ENCODE measurements at places on chromosomes 7 and 10.

DNA sequence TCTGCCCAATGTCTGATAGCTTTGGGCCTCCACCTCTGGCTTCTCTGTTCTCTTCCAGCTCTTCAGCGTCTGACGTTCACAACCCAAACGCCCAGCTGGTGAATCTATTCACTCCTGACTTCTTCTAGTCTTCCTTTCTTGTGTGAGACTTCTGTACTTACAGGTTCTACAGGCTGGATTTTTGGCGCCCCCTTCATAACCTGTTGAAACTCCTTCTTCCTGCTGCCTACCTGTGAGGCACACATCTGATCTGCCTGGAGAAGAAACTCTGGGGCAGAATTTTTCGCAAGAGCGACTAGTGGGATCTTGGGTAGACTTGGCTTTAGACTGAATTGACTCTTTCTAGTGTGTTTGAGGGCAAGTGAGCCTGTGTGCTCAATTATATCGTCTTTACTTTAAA, 249.3 kb downstream of the REEP3 start:
- DNase-seq, result no peak

DNA sequence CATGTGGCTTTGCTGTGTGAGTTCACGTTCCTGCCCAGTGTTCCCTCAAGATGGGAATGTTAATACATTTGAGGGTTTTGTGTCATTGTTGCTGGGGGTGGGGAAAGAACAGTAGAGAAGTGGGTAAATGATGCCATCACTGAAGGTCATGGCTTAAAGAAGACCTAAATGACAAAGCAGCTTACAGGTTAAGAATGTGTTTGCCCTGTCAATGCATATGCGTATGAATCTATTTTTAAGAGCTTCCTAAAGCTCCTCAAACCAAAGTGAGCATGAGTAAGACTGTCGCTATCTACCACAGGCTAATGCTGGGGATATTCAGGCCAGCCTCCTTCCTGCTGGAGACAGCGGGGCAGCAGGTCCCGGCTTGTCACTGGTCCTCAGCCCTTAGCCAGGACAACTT, 162.9 kb downstream of the CREB5 start:
- no peak for DNase-seq

GRCh38 chr7:1550846-1551155, 5.2 kb downstream of the TMEM184A start:
- DNase-seq, result no peak

- DNase-seq, result no peak
Observed at GRCh38 chr10:49622426-49623425, 8.9 kb downstream of the CHAT start.

DNA sequence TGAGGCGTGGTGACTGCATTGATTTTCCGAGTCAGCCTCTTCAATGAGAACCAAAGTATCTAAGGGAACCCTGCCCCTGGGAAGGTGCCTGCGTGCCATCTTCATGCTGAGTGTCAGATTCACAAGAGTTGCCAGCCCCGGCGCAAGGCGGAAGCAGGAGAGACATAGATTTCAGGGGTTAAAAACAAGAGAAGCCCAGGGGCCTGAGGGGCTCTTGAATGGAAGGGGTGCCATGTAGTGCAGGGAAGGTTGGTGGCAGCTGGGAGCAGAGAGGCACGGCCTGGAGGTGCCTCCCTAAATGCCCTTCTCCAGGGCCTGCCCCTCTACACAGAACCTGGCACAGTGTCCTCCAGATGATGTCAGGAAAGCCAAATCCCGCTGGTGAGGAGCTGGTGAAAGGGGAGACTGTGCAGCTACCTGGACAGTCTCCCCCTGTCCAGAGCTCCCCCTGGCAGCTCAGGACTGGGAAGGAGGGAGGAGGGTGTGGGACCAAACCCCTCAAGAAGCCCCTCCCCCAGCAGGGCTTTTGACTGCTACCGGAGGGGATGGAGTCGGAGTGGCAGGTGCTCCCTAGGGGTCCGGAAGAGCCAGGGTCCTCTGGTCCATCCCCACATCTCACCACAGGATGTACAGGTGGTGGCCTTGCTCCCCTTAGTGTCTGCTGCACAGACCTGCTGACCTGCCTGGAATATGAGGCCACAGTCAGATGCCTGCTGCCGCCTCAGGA, 137.9 kb downstream of the TCERG1L start:
- DNase-seq, result no peak

All from GM18507 (cell line).